ENCODE measurements at places on chromosomes 6 and 20. TPM values are rescaled to one million over a fixed set of nuclear protein-coding genes. Genes with fewer than 3 reads are reported as not detected.
A peak's percentile ranks its signal among the peaks of the same experiment; 100 is the strongest.

GRCh38 chr20:33994222-33994913 is 657 bp downstream of the RALY start:
- DNase-seq: peak; percentile 91

GRCh38 chr6:35370785-35371493 is 28.6 kb downstream of the PPARD start:
- DNase-seq: no peak

DNA sequence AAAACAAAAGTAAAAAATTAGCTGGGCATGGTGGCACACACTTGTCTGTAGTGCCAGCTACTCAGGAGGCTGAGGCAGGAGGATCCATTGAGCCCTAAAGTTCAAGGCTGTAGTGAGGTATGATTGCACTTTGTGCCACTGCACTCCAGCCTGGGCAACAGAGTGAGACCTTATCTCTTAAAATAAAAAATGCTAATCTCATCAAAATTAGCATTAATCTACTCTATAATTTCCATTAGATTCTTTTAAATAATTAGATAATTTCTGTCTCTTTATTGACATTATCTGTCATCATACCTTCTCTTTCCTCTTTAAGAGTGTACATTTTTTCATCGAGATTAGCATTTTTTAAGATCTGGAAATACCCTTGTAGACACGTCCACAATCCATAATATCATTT is 48.0 kb downstream of the PHACTR3 start:
- no peak for DNase-seq

DNA sequence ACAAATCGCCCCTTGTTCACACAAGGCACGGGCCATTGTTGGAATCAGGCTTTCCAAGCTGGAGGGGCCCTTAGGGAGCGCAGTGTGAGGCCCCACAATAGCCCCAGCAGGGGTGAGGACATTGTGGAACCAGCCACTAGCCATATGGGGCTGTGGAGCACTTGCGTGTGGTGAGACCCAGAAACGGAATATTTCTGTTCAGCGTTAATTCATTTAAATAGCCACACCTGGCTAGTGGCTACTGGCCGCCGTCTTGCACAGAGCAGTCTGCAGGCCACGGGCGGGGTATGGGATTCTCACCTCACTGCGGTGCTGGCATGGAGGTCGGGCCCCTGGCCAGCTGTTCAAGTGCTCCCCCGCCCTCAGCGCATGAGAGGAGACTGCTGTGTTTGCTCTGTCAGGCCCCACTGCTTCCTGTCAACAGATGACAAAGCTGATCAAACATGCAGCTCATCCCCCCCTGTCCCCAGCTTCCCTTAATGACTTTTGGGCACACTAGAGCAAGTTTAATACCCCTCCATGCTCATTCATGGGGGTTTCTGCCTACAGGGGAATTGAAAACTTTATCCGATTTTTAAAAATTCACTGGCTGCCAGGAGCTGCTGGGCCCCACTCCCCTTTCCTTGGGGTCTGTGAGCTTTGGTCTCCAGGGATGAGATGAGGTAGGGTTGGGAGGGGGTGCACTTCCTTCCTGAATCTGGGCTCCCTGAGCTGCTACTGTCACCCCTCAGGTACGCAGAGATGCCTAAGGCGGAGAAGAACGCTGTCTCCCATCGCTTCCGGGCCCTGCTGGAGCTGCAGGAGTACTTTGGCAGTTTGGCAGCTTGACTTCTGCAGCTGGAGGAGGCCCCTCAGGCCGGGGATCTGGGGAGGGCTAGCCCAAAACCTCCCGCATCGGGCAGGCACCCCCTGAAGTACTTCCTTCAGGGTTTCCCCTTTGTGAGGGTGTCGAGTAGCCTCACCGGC is 13.6 kb downstream of the ITPA start:
- DNase-seq: no peak

GRCh38 chr6:139932671-139933070 is 558.2 kb upstream of the CITED2 start:
- DNase-seq: no peak

GRCh38 chr6:133393891-133394290 is 152.7 kb downstream of the EYA4 start:
- DNase-seq: no peak

DNA sequence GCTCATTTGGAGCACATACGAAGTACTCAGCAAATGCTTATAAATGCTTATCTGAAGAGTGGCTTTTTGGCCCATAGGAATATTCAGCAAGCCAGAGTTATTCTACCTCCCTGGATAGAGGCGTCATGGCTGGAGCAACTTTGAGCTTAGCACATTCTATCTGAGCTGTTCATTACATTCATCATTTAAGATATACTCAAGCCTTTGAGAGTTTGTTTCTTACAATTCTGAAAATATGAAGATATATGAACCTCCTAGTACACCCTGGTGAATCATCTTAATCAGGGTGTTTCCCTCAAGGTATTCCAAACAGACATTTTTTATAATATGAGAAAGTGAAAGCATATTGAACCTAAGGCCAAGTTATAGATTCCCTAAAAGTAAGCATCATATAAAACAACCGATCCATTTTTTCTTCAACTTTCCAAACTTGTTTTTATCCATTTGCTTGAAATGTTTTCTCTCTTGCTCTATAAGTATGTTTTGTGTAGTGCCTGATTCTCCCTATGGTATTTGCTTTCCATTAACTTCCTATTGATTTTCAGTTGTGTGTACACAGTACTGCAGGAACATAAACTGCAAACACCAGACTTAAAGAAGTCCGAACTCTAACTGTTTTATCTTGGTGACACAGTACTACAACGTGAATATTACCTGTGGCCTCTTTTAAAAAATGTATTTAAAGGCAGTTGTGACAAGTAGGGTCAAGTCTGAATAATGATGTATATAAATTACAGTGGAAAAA is 139.7 kb upstream of the PTPRK start:
- DNase-seq: no peak

DNA sequence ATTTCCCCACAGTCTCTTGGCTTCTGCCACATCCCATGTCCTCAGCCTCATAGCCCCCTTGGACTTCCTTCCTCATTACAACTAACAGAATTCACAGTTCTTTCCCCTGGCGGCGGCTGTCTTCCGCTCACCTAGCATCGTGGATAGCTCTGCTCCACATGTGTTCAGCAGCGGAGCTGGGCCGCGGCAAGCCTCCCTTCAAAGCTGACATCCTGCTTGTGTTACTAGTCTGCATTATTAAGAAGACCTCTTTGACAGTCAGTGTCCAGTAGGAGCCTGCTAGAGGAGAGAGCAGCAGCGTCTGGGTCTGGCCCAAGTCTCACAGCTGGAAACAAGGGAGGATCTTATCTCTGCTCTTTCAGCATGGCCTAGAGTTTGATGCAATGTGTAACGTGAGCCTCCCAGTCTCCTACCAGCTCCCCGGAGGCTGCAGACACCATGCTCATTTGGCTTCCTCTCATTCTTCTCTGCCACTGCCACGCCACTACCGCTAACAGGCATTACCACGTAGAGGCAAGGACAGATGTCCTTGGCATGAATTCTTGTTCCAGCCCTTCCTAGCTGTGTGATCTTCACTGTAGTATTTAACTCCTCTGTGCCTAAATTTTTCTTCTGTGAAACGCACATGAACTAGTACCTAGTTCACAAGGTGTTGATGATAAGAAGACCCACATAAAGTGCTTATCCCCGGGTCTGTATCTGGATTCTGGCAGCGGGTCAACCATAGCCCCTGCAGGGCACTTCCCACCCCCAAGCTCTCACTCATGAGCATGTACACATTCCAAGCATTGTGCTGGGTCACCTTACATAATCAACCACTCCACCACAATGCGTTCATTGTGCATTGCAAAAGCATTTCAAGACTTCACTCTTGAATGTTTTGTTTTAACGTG is 107.1 kb upstream of the BACH2 start:
- DNase-seq: peak; percentile 54

DNA sequence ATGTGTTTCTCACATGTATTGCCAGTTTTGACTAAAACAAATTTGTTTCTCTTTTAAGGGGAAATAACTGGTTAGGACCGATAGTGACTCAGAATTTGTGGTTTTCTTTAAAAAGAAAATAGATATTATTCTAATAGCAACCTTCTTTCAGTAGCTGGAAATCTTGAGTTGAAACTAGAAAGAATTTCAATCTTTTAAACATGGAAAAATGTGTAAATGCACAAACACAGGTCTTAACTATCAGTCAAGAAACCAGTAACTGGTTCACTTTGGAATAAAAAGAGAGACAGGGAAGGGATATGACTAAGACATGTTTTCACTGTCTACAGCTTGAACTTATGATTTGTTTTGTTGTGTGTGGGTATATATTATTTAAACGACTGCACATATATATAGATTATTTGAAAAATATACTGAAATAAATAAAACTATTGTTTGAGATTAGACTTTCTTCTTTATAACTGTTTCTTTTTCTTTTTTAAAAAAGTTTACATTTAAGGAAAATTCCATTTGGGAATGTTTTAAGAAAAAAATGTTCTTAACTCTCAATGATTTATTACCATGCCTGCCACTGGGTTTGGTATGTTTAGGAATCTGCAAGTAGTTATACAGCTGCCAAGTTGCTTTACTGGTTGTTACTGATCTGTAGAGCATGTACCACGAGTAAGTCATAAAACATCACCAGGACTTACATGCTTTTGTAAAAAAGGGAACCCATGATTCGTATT is 753.3 kb upstream of the MARCKS start:
- DNase-seq: no peak

DNA sequence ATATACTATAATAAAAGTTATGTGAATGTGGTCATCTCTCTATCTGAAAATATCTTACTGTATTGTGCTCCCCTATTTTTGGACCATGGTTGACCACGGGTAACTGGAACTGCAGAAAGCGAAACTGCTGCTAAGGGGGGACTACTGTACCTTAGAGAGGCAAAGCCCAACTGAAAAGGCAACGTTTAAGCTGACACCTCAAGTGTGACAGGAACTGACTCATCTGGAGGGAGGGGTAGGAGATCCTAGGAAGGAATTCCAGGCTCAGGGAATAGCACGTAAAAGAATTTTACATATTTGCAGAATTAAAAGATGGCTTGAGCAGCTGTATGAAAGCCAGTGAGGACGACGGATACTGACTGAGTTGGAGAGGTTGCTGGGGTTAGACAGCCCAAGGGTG is 34.8 kb downstream of the ELOVL2 start:
- DNase-seq: no peak

DNA sequence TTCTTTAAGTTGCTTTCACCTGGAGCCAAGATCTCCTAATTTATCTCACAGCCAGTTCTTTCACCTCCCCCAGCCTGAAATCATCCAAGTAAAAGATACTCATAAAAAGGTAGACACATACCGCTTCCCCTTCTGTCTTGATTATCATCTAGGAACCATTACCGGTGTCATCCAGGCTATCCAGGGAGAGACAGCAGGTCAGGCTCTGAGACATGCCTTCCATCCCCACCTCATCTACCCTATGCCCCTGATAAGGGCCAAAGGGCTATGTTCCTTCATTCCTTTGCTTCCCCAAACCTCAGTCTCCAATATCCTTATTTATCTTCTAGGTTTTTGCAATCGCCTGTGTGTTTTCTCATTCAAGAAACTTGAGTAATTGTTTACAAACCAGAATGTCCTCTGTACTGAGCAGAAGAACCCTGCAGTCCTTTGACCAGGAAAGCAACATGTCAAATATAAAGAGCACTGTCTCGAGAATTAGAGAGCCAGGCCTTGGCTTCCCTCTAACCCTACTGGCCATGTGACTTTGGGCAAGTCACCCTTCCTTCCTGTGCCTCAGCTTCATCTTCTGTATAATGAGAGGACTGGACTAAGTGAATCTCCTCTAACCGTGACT is 41.0 kb downstream of the TNFRSF21 start:
- no peak for DNase-seq

DNA sequence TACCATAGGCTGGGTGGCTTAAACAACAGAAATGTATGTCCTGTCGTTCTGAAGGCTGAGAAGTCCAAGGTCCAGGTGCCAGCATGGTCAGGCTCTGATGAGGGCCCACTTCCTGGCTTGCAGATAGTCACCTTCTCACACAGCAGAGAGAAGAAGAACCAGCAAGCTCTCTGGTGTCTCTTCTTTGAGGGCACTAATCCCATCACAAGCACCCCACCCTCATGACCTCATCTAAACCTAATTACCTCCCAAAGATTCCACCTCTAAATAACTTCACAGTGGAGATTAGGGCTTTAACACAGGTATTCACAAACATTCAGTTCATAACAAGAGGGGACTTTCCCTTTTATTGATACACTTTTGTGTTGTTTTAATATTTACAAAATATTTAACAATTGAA is 61.1 kb downstream of the RIN2 start:
- no peak for DNase-seq

GRCh38 chr6:104995989-104996617 is 39.2 kb downstream of the LIN28B start:
- DNase-seq: no peak

GRCh38 chr20:43138061-43138770 is 51.5 kb downstream of the PTPRT start:
- peak; percentile 78 for DNase-seq

DNA sequence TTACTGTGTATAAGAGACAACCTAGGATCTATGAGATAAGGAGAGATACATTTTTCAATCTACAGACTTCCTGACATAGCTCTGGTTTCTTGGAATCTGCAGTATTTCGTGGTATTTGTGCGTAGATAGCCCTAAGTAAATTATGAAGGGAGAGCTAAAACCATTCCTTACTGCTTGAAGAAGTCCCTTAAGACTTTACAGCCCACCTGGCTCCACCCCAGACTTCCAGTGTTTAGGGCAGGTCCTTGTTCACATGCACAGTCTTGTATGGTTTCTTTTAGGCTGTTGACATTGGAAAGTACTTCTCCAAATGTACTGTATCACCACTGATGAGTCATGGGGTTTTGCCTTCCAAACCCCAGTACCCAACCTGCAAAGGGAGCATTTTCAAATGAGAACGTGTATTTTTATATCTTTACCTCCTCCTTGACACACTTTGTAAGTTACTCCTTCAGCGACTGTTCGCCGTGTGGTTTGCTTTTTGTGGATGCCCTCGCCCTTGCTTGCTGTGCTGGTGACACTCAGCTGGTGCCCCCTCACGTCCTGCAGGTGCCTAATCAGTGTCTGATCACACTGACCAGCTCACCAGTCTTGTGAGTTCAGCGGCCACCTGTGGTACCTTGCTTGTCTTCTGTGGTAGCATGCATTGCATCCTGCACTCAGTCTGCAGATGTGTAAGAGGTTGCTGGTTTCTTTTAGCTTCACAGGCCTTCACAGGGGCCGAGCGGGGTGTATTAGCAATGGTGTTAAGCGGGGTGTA is 73.3 kb downstream of the IGF2R start:
- no peak for DNase-seq

- DNase-seq: peak; percentile 83
Observed at GRCh38 chr6:25173951-25174474, 105.2 kb upstream of the CARMIL1 start.

GRCh38 chr6:55794136-55794812 is 81.1 kb downstream of the BMP5 start:
- DNase-seq: no peak

GRCh38 chr6:98711380-98711779 is 123.0 kb upstream of the POU3F2 start:
- DNase-seq: no peak

PCK1 gene
- total RNA-seq: 0.19 TPM

GGTLC1 gene
- total RNA-seq: not detected

GRM1 gene
- total RNA-seq: not detected

TSPO2 gene
- not detected for total RNA-seq

TRIM27 gene
- total RNA-seq: 85.8 TPM

MEI4 gene
- total RNA-seq: 0.09 TPM

RAB23 gene
- 11.0 TPM for total RNA-seq

HTR1E gene
- total RNA-seq: not detected

RALY gene
- 275 TPM for total RNA-seq

HLA-DMB gene
- 32.4 TPM for total RNA-seq

EPHA7 gene
- total RNA-seq: 1.6 TPM

ENPP1 gene
- total RNA-seq: 7.7 TPM

HSPA12B gene
- total RNA-seq: not detected

Data from Calu3 (cell line).